ENCODE measurements at places on chromosomes 1 and 21.

GRCh38 chr1:198141668-198142351 is 15.0 kb upstream of the NEK7 start:
- DNase-seq, result no peak

- DNase-seq, result no peak
Observed at GRCh38 chr1:22773981-22774832, 63.6 kb downstream of the EPHB2 start.

DNA sequence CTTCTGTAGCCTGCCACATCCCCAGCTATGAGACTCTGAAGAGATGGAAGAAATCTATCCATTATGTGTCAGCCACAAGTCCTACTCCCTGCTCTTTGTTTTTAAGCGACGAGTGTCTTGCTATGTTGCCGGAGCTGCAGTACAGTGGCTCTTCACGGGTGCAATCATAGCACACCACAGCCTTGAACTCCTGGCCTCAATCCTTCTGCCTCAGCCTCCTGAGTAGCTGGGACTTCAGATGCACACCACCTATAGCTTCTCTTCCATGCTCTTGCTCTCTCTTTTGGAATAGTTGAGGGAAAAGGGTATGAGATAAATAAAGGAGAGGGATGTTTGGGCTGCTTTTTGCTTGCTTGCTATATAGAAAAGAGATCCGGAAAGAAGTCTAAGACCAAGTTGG is 1.6 kb downstream of the TUFT1 start:
- DNase-seq, result no peak

DNA sequence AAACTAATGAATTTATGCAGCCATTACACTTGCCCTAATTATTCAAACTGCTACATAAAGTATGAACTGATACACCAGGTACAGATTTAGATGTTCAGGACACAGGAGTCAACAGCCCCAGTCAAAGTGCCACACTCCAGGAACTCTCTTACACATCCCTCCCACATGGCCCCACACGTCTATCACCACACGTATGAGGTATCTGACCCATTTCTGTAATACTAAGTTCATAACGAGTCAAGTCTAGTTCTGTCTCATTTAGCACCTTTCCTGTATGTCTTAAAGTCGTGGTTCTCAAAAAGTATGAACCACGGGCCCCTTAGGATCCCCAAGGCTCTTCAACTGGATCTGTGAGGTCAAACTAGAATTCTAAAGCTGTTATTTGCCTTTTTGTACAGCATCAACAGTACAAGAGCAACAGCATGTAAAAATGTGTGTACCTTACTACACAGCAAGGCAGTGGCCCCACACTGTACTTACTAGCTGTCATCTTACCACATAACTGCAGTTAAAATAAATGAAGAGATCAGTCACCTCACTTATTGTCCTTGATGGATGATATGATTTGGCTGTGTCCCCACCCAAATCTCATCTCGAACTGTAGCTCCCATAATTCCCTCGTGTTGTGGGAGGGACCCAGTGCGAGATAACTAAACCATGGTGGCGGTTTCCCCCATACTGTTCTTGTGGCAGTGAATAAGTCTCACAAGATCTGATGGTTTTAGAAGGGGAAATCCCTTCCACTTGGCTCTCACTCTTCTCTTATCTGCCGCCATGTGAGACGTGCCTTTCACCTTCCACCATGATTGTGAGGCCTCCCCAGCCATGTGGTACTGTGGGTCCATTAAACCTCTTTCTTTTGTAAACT is 42.6 kb downstream of the SIPA1L2 start:
- no peak for DNase-seq

DNA sequence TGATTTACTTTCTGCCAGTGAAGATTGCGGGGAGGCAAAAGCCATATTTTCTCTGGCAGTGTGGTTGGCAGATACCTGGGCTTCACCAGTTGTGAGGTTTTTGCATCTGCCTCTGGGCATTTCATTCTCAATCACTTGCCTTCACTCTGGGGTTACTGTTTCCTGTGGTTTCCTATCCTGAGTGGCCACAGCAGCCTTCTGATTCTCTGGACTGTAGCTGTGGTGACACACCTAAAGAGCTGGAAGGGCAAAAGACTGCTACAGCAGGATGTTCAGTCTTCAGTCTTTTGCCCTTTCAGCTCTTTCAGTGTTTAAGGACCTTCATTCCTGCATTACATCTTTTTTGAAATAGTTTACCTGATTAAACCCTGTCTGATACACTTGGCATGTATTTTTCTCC is 50.5 kb upstream of the GPR52 start:
- DNase-seq, result no peak

DNA sequence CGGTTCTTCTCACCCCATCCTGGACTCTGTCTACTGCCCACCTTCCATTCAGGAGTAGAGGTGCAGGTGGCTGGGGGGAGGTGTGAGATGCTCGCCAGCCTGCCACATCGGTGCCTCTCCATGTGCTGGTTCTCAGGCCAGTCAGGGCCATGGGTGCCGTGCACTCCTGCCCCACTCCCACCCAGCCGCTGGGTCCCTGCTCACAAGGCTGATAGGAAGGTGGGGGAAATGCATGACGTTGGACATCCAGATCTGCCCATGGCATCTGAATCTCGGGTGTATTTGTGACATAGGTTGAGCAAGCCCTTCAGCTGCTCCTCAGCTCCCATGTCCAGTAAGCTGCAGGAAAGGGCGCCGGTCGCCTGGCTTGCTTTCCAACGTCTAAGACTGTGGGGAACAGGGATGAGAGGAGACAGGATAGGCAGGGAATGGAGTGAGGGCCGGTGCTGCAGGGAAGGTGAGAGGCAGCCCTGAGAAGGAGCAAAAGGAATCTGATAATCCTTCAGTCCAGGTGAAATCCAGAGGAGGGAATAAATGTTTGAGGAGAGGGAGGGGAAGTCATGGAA is 11.8 kb downstream of the S100A7A start:
- no peak for DNase-seq

GRCh38 chr1:99348397-99349132 is 84.3 kb downstream of the PLPPR4 start:
- no peak for DNase-seq

GRCh38 chr1:20123722-20124455 is 4.6 kb upstream of the PLA2G2D start:
- no peak for DNase-seq

GRCh38 chr1:223473601-223474344 is 80.6 kb downstream of the CCDC185 start:
- no peak for DNase-seq

Data from CD4-positive, alpha-beta T cell treated with Interleukin-6 at 100 ng/mL for 8 hours (primary cell).